ENCODE measurements at places on chromosomes 3 and 15. TPM values are rescaled to one million over a fixed set of nuclear protein-coding genes. Genes with fewer than 3 reads are reported as not detected.

- no peak for DNase-seq
These were observed 242.9 kb downstream of the SLC9A9 start for GRCh38 chr3:143605233-143605950.

DNA sequence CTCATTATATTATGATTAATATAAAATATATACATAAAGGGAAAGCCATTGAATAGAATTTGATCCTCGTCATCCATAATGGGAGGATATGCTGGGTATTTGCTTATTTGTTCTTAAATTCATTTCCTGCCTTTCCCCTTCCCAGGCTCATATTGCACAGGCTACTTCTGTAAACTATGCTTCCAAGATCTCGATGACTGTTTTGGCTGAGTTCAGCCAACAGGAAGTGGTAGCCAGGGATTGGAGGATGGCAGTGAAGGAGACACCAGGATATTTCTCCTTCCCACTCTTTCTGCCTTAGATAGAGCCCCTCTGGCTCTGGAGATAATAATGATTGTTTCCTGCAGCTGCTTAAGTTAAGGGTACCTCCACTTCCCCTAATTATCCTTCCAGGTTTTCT is 44.3 kb upstream of the DYNC1LI1 start:
- no peak for DNase-seq

LRRC34 gene
- total RNA-seq = 10.3 TPM

DNA sequence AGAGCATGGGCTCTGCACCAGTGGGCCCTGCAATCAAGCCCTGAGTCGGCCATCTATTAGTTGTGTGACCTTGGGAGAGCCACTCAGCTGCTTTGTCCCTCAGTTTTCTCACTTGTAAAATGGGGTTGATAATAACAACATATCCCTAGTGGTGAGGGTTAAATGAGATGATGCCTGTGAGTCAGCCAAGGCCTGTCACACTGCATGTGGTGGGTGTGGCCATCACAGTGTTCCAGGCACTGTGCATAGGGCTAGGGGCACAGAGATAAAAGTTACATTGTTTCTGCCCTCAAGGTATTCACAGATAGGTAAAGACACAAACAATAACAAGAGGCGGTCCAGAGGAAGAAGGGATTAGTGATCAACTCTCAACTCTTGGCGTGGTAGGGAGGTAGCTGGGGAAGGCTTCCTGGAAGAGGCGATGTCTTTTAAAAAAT is 19.5 kb downstream of the SMAD6 start:
- no peak for DNase-seq

GRCh38 chr3:30199096-30199759 is 407.2 kb upstream of the TGFBR2 start:
- DNase-seq = peak; percentile 66
